Left ventricle myocardium superior (tissue), 1 donor: ENCODE measurements at places on chromosomes 11 and 22. TPM values are rescaled to one million over a fixed set of nuclear protein-coding genes. Genes with fewer than 3 reads are reported as not detected.

The CLDN5 gene
- total RNA-seq, result 25.5 TPM

The NLRP14 gene
- not detected for total RNA-seq

The CCDC89 gene
- total RNA-seq, result 0.30 TPM

The BAIAP2L2 gene
- total RNA-seq, result 0.15 TPM

The NUDT8 gene
- total RNA-seq, result 106 TPM

The OR8D1 gene
- not detected for total RNA-seq

The ANGPTL5 gene
- 0.77 TPM for total RNA-seq

The CD3E gene
- total RNA-seq, result 1.1 TPM

The ENTHD1 gene
- not detected for total RNA-seq

The CCS gene
- total RNA-seq, result 26.8 TPM

The KDELR3 gene
- 4.2 TPM for total RNA-seq

The PTPN5 gene
- 1.2 TPM for total RNA-seq

The TRIM49D1 gene
- total RNA-seq, result not detected

The CHRDL2 gene
- 3.9 TPM for total RNA-seq

The SYT7 gene
- 32.5 TPM for total RNA-seq
